CD4-positive, alpha-beta T cell treated with Interleukin-6 at 100 ng/mL for 8 hours (primary cell): ENCODE measurements at places on chromosomes 12 and 14.

DNA sequence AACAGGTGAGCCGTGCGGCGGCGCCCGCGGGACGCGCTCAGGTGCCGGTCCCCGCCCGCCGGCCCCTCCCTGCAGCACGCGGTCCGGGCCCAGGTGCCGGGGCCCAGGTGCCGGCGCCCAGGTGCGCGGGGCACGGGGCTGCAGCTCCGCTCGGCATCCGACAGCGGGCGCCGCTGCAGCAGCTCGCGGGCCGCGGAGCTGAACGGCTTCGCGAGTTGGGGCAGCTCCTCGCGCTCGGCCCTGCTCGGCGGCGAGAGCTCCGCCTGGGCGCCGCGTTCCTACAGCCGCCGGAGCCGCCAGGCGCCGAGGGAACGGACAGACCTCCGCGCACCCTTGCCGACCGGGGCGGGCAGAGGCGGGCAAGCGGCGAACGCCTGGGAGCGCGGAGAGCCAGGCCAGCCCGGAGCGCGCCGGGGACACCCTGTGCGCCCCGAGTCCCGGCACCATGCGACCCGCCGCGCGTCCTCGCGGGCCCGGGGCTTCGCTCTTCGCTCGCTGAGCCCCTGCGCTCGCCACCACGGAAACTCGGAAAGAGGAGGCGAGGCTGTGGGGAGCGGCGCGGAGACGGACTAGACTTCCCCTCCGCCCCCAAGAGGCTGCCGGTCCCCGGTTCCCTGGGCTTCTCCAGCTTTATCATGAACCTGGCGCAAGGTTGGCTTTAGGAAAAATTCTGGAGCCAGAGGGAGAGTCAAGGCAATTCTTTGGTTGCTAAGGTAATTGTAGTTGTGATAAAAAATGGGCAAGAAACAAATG lies at the start of gene RGS6:
TSS of gene RGS6 (plus strand) at position 201 of the 753 bp plus-strand sequence.
- DNase-seq, result no peak

DNA sequence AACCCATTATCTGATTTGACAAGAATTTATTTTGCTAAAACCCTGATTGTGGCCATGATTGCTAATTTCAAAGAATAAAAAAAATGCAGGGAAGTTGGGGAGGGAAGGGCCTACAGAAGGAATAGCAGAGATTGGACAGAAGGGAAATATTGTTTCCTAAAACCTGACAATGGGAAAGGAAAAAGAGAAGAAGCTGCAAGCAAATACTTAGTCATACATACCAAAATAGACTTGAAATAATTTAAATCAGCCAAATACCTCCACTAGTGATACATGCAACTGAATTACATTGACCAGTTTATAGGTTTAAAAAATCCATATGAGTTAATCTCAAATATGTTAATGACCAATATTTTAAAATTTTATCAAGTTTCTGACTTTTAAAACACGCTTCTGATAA lies 75.1 kb downstream of the PELI2 start:
- no peak for DNase-seq

GRCh38 chr14:76713121-76713520 lies 48.1 kb upstream of the VASH1 start:
- no peak for DNase-seq

GRCh38 chr12:121748218-121748570 lies 35.6 kb downstream of the TMEM120B start:
- DNase-seq, result no peak

DNA sequence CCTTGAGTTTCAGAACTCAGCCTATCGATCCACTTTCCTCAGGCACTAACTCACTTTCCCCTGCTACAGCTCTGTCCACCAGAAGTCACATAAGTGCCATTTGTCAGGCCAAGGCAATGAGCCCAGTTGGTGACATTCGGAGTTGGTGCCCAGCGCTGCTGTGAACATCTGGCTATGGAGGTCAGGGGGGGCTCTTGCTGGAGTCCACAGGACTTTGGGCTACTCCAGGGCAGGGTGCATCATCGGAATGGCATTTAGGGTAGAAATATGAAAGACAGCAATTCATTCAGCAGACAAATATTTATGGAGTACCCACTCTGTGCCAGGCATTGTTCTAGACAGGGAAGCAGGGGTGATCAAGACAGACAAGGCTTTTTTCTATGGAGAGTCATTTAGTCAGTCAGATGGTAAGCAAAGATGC lies 1.5 kb upstream of the PPP1CC start:
- no peak for DNase-seq

DNA sequence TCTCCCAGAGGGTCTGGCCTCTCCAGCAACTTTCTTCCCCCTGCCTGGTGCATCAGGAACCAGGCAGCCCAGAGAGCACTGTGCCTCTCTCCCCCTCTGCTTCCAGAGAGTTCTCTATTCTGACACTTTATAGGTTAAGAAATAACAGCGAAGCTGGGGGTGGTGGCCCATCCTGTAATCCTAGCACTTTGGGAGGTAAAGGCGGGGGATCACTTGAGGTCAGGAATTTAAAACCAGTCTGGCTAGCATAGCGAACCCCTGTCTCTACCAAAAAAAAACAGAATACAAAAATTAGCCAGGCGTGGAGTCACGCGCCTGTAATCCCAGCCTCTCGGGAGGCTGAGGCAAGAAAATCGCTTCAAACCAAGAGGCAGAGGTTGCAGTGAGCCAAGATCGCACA lies 58.3 kb downstream of the ESRRB start:
- DNase-seq, result no peak

DNA sequence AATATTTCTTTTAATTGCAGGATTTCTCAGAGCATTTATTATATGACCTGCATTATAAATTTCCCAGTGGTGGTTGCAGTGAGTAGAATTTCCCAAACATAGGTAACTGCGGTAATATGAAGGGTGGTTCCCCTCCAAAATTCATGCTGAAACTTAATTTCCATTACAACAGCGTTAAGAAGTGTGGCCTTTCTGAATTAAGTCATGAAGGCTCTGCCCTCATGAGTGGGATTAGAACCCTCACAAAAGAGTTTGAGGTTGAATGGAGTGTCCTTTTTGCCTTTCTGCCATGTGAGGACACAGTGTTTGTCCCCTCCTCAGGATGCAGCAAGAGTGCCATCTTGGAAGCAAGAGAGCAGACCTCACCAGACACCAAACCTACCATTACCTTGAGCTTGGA lies 233.6 kb downstream of the KTN1 start:
- no peak for DNase-seq

DNA sequence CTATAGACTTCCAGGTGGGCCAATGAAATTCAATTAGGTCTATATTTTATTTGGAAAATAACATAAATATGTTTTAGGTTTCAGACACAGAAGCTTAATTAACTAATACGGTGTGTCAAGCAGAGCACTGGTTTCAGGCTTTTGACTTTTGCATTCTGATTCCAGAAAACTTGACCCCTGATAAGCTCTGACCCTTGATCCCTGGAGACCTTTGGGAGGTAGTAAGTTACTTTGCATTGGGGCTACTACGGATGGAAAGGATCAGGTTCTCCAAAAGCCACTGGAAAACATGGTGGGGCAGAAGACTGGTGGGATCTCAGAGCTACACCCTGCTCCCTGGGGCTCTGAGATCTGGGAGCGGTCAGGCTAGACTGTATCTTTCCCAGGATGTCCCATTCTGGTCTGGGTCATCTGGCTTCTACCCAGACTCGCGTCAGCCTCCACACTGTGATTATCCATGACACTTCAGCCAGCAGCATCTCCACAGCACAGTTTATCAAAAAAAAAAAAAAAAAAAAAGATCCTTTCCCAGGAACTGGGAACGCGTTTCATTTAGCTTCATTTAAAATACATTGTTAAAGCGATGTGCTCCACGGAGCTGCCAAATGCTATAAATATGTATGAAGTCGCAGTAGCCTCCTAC lies 17.8 kb upstream of the EMP1 start:
- DNase-seq, result no peak

GRCh38 chr12:65232476-65233077 lies 45.9 kb upstream of the MSRB3 start:
- no peak for DNase-seq

DNA sequence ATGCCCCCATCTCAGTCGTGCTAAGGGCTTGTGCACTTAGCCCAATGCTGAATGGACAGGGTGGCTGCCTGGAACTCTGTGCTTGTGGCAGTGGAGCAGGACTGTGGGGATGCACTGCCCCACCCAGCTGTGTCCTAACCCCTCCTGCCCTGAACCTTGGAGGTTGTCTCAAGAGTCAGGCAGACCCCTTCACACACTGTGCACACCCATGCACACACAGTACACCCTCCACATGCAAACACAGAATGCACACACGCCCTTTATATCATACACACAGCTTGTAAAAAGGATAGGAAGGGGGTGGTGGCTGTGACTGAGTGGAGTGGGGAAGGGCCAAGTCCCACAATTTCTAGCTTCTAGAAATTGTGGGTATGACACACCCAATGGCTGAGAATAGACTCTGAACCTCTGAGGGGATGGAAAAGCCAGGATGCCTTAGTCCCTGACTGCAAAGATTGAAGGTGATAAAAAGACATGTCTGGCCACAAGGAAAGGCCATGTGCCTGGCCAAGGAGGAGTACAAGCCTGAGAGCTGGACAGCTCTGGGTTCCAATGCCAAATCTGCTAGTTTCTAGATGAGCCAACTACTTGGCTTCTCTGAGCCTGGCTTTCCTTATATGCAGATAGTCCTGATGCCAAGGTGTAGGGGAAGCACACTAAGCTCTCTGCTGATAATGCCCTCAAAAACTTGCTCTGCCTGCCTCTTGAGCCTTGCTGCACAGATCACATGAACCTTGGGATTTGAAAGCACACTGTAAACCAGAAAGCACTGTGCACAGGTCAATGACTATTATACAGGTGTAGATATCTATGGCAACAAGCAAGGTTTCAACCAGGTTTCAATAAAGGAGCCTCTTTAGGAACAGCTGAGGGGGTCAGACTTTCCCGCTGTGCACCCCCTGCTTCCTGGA lies 8.4 kb downstream of the KRT8 start:
- DNase-seq, result no peak

DNA sequence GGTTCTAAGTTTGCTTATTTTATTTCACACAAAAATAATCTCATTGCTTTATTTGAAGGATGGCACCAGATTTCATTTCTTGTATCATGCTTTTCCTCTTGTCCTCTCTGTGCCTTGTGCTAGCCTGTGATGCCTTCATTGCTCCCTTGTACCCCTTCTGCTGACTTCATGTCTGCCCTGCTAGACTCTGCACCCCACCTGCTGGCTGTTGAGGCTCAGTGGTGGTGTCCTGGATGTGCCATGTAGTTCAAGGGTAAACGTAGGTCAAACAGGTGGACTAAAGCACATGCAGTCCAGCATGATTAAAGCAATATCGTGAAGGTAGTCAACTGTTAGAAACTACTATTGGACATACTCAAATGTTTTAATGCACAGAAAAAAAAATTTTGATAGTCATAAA lies 21.6 kb downstream of the MRPS35 start:
- no peak for DNase-seq

- no peak for DNase-seq
Observed at GRCh38 chr14:56412468-56413434, 166.8 kb upstream of the TMEM260 start.

DNA sequence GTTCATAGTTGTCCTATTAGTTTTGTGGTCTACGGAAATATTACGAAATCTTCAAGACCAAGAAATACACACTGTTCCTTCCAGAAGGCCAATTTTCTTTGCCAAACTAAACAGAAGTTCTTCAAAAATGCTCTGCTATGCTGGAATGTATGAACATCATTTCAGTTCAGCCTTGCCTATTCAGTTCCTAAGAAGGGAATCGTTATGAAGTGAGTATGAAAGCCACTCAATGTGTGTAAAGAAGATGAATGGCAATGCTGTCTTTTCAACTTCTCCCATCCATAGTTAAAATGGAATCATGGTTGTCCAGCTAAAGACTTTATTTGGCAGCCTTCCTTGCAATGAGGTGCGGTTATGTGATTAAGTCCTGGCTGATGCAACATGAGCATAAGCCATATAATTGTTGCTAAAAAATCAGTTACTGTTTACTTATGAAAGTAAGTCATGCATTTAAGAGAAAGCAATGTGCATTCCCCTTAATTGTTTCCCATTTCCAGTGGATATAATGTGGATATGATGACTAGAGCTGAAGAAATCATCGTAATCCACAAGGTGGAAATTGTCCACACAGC lies 73.8 kb upstream of the PTPRR start:
- DNase-seq, result no peak

DNA sequence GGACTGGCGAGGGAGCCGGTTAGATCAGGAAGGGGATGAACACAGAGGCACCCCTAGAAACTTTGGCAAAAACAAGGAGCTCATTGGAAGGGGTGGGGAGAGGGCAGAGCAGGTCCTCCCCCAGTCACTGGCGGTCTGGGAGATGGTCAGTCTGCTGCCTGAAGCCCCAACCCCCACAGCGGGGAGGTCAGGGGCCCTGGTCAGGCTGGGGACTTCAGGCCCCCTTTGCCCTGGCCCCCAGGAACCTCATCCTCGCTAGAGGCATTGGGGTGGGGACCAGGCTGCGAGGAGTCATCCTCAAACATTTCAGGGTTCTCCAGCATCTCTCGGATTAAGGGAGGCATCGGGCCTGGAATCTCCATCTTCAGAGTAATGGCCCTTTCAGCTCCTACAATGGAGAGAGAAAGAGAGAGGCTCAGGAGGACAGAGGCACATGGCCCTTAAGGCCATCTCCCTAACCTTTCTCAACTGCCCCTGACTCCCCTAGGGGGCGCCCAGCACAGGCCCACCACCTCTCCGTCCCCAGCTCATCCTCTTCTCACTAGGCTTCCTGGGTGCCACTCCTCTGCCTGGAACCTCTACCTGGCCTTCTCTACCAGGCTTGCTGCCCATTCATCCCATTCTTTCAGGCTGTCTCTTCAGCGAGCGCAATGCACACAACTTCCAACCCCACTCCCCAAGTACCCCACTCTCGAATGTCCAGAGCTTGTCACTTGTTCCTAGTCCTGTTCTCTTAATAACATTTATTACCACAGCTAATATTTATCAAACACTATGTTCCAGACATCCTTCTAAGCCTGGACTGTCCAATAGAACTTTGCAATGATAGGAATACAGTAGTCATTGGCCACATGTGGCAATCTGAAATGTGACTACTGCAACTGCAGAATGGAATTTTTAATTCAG lies 4.7 kb upstream of the ITGB7 start:
- no peak for DNase-seq

DNA sequence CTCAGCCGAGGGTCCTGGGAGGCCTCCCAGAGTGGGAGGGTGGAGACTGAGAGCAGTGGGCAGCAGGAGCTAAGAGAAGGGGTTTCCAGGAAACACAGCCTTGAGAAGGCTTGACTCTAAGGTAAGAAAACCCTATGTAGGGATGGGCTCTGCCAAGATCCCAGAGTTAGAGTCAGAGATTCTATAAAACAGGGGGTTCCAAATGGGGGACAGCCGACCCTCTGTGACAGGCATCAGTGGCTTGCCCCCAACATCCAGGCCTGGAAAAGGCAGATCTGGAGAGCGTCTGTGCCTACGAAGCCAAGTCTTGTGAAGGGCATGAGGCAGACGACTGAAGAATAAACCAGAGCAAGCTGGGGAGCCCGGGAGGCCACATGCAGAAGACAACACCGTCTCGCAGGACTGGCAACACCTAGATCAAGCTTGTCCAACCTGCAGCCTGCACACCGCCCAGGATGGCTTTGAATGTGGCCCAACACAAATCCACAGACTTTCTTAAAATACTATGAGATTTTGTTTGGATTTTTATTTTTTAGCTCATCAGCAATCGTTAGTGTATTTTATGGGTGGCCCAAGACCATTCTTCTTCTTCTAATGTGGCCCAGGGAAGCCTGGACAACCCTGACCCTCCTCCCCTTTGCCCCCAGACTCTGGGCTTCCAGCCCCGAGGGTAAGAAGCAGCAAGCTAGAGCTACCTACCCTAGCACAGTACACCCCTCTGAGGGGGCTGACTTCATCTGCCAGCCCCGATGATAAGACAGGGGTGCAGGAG lies 42.1 kb downstream of the PRMT8 start:
- DNase-seq, result no peak

- DNase-seq, result no peak
Observed at GRCh38 chr14:92917956-92918355, 5.0 kb upstream of the CHGA start.
